ENCODE measurements at places on chromosomes 11 and 22. TPM values are rescaled to one million over a fixed set of nuclear protein-coding genes. Genes with fewer than 3 reads are reported as not detected.

COPB1 gene
- 91.4 TPM for total RNA-seq

MAML2 gene
- total RNA-seq: 8.0 TPM

- DNase-seq: no peak
Measured at GRCh38 chr11:60927600-60927999, 3.3 kb downstream of the TMEM132A start.

GPHA2 gene
- 0.77 TPM for total RNA-seq

DNA sequence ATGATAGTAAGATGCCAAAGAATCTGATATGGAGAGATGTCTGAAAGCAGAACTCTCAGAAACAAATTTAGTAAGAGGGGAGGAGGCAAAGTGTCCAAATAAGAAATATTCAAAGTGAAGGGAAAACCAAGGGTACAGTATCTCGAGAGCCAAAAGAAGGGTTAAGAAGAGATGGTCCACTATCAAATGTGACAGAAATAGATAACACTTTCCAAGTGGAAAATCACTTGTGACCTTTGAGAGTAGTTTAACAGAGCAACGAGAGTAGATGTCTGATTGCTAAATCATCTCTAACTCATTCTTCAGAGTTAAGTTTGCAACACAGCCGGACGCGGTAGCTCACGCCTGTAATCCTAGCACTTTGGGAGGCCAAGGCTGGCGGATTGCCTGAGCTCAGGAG is 4.3 kb upstream of the BUD13 start:
- no peak for DNase-seq

- DNase-seq: no peak
Measured at GRCh38 chr11:134339756-134340155, 8.0 kb downstream of the GLB1L2 start.

DNA sequence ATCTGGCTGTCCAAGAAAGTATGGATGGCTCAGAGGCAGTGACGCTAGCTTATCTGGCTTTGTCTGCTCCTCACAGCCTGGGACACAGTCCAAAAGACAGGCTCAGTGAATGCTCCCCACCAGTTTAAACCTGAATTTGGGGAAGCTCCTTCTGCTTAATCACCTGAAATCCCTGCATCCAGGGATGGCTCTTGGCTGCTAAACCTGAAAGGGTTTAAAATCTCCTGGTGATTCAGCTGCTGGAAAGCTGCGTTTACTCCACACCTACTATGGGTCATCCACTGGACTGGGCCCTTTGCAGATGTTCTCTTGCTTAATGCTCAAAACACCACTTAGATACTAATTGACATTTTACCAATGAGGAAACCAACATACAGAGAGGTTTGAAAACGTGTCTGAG is 302.0 kb upstream of the NARS2 start:
- DNase-seq: no peak
